ENCODE measurements at places on chromosomes 16 and 17.

GRCh38 chr16:30951750-30952149 lies 2.9 kb downstream of the ORAI3 start:
- no peak for DNase-seq

DNA sequence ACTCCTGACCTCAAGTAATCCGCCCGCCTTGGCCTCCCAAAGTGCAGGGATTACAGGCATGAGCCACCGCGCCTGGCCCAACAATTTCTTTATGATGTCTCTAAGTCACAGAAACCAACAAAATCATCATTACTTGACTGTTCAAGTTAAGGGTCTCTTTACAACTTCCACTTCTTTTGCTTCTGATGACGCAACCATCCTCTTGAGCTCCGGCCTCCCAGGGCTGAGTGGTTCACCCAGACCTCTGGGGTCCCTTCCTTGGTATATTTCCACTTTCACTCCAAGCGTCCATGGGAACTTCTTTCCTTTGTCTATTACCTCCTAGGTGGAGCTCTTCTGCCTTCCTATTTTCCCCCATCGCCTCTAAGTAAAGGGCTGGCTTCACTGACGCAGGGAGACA lies 253.7 kb downstream of the NTN1 start:
- no peak for DNase-seq

DNA sequence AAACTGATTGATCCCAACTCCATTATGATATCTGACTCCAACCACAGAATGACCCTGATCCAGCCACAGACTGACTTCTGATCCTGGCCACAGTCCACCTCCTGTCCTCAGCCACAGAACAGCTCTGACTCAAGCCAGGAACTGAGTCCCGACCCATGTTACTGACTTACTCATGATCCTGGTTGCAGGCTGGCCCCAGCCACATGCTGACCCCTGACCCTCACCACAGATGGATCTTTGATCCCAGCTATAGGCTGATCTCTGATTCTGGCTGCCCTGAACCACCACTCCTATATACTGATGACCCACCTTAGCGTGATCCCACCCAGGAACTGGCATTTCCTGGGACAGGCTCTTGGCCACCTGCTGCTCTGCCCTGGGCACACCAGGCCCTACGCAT lies 32.2 kb upstream of the IL21R start:
- DNase-seq = no peak

DNA sequence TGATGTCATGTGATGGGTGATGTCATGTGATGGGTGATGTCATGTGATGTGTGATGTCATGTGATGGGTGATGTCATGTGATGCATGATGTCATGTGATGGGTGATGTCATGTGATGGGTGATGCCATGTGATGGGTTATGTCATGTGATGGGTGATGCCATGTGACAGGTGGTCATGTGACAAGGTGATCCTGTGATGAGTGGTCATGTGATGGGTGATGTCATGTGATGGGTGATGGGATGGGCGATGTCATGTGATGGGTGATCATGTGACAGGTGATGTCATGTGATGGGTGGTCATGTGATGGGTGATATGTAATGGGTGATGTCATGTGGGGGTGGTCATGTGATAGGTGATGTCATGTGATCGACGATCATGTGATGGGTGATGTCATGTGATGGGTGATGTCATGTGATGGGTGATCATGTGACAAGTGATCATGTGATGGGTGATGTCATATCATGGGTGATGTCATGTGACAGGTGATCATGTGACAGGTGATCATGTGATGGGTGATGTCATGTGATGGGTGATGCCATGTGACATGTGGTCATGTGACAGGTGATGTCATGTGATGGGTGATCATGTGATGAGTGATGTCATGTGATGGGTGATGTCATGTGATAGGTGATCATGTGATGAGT lies 17.2 kb downstream of the CD300LB start:
- DNase-seq = no peak
